T-cell (primary cell): ENCODE measurements at places on chromosomes 7 and 10. TPM values are rescaled to one million over a fixed set of nuclear protein-coding genes. Genes with fewer than 3 reads are reported as not detected.

The THSD7A gene
- total RNA-seq = not detected

The GIMAP4 gene
- total RNA-seq = 341 TPM

The GRID1 gene
- 0.68 TPM for total RNA-seq

The RADIL gene
- 0.30 TPM for total RNA-seq

The TACR2 gene
- total RNA-seq = not detected

The COL26A1 gene
- 0.09 TPM for total RNA-seq

- H3K36me3 ChIP-seq = no peaks in the 10 kb centered on the region
- H3K4me3 ChIP-seq = no peak overlapping the region
- no peak overlapping the region for H3K27ac ChIP-seq
- no peaks in the 10 kb centered on the region for H3K4me1 ChIP-seq
- DNase-seq = no peak
Observed at GRCh38 chr10:58641095-58641531, 128.4 kb downstream of the BICC1 start.

DNA sequence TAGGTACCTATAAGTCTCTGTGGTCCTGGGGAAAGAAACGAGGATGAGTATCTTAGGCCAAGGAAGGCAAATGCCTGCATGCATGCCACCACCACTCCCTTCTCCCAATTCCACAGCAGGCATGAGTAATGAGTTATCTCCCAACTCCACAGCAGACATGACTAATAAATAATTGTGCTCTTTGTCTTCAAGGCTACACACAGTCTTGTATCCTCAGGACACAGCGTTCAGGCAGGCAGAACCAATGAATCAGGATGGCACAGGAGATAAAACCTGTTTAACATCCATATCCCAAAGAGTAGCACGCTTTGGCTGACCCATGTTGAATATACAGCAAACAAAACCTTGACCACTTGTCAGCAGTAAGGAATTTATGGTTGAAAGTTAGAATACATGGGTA lies 229.7 kb upstream of the NFE2L3 start:
- H3K27me3 ChIP-seq = no peaks in the 10 kb centered on the region
- no peaks in the 10 kb centered on the region for H3K36me3 ChIP-seq
- no peak overlapping the region for H3K4me3 ChIP-seq

DNA sequence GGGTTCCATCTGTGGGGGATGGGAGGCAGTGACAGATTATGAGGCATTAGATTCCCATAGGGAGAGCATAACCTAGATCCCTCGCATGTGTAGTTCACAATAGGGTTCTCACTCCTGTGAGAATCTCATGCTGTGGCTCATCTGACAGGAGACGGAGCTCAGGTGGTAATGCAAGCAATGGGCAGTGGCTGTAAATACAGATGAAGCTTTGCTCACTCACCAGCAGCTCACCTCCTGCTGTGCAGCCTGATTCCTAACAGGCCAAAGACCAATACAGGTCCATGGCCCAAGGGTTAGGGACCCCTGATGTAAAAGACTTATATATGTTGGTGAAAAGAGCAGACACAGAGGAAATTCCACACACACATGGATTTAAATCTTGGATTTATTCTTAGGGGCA lies 370.2 kb downstream of the NRG3 start:
- H3K27me3 ChIP-seq = no peaks in the 10 kb centered on the region
- no peak for DNase-seq
- no peak overlapping the region for H3K4me3 ChIP-seq
- H3K27ac ChIP-seq = no peak overlapping the region
- H3K36me3 ChIP-seq = no peaks in the 10 kb centered on the region

GRCh38 chr7:47480576-47481538 lies 101.1 kb downstream of the TNS3 start:
- no peaks in the 10 kb centered on the region for H3K27me3 ChIP-seq
- no peak overlapping the region for H3K4me3 ChIP-seq
- DNase-seq = no peak
- H3K36me3 ChIP-seq = no peaks in the 10 kb centered on the region
- H3K27ac ChIP-seq = no peak overlapping the region
- H3K4me1 ChIP-seq = no peaks in the 10 kb centered on the region

DNA sequence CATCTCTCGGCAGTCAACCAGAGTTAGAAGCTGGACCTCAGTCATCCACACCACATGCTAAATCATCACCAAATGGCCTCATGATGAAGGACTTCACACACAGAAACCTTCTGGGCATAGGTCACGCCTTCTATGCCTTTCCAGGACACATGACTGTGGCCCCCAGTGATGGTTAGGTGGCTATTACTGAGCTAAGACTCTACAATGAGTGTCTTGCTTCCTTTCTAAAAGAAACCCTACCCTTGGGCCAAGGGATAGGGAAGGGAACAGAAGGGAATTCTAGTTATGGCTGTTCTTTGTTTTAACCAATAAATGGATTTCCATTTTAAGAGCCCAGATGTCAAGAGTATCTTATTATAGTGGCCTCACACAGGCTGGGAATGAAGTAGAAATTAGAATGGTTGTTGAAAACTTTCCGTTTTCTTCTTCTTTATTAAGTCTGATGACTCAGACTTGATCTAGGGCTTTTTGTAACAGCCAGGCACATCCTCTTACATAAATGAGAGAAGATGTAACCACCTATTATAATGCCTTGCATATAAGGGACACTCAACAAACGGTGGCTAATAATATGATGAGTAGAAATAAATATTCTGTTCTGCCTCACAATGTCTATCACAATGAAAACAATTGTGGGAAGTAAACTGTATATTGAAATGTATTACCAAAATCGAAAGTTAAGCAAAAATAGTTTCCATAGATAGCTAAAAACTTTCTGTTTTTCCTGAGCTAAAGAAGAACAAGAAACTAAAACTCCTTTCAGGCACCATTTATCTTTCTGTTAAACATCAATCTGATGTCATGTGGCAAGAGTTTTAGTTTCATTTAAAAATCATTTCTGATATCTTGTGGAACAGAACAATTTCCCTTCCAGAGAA lies 62.5 kb upstream of the TOMM7 start:
- H3K4me1 ChIP-seq = peaks cover 5% of the 10 kb centered on the region
- no peaks in the 10 kb centered on the region for H3K27me3 ChIP-seq
- no peak overlapping the region for H3K4me3 ChIP-seq
- H3K27ac ChIP-seq = no peak overlapping the region

GRCh38 chr10:4334015-4334414 lies 492.0 kb upstream of the AKR1E2 start:
- DNase-seq = no peak
- no peaks in the 10 kb centered on the region for H3K36me3 ChIP-seq
- no peak overlapping the region for H3K4me3 ChIP-seq
- H3K27ac ChIP-seq = peak overlapping the region; percentile 3
- no peaks in the 10 kb centered on the region for H3K27me3 ChIP-seq

- no peaks in the 10 kb centered on the region for H3K4me1 ChIP-seq
- no peak overlapping the region for H3K27ac ChIP-seq
- H3K27me3 ChIP-seq = no peaks in the 10 kb centered on the region
- no peak overlapping the region for H3K4me3 ChIP-seq
- no peaks in the 10 kb centered on the region for H3K36me3 ChIP-seq
Observed at GRCh38 chr10:117391436-117392205, 16.4 kb upstream of the PDZD8 start.

DNA sequence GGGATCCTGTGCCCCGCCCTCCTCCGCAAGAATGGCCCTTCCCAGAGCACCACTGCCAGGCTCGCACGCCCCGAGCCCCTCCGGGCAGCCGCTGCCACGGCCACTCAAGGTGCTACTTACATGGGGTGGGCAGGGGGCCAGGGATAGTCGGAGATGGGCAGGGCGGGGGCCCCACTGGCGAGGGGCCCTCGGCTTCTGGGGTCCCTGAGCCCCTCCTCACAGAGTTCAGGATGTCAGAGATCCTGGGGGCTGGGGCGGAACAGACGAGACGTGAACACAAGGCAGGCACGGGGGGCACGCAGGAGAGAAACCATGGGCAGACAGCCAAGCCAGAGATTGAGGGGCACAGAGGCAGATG lies 25.6 kb downstream of the YKT6 start:
- no peaks in the 10 kb centered on the region for H3K36me3 ChIP-seq
- no peak overlapping the region for H3K27ac ChIP-seq
- no peaks in the 10 kb centered on the region for H3K4me1 ChIP-seq
- H3K27me3 ChIP-seq = no peaks in the 10 kb centered on the region
- DNase-seq = no peak
- H3K4me3 ChIP-seq = no peak overlapping the region

DNA sequence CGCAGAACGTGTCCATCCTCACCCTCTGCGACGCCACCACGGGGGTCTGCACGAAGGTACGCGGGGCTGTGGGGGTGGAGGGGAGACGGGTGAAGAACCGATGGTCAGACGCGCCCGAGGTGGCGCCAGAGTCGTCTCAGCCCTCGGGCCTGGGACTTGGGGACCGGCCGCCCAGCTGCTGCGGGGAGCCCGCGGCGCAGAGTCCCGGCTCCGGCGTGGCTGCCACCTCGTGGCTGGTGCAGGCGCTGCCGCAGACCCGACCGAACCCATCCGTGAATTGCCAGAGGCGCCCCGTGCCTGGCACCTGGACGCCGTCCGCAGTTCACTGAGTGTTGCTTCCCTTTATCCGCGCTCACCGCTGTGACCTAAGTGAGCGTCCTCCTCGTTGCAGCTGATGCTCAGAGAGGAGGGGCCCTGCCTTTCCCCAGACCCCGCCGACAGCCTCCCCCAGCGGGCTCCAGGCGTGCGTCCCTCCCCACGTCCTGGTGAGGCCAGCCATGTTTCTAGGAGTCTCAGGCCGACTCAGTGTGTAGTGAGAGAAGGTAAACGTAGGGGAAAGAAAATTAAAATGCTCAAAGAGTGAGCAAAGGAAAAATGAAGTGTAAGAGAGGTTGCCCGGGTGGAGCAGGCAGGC lies 208.7 kb downstream of the PAXIP1 start:
- H3K27ac ChIP-seq = no peak overlapping the region
- no peak overlapping the region for H3K4me3 ChIP-seq
- H3K4me1 ChIP-seq = no peaks in the 10 kb centered on the region
- H3K36me3 ChIP-seq = no peaks in the 10 kb centered on the region
- DNase-seq = no peak

- no peaks in the 10 kb centered on the region for H3K36me3 ChIP-seq
- no peak for DNase-seq
- H3K4me1 ChIP-seq = no peaks in the 10 kb centered on the region
- H3K4me3 ChIP-seq = no peak overlapping the region
- H3K27me3 ChIP-seq = no peaks in the 10 kb centered on the region
Observed at GRCh38 chr10:109956454-109957091, 33.3 kb upstream of the XPNPEP1 start.

DNA sequence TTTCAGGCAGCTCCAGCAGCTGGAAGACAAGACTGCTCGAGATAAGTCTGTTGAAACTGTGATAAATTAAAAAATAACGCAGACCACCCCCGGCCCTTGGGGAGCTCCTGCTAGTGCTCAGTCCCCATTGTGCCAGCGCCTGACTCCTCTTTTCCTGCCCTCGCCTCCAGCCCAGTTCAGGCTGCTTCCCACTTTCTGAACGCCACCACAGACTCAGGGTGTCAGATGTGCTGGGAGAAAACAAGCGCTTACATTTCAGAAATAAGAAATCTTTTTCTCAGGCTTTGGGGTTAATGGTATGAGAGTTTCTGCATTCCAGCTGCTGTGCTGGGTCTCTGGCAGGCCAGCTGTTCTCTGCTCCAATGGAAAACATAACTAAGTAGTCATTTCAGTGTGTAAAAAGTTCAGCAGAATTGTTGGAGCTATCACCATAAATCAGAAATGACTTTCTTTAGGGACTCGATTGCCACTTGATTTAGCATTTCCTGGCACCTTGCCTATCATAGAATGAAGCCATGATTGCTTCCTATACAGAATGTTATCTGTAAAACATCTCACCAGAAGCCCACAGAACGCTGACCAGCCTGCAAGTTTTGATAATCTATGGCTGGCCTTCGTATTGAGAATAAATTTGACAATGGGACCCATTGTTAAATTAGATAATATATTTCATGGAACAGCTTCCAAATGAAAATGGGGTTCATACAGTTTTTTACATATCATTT lies 257.0 kb upstream of the ZNF32 start:
- no peak for DNase-seq
- H3K27ac ChIP-seq = no peak overlapping the region
- no peaks in the 10 kb centered on the region for H3K36me3 ChIP-seq
- no peaks in the 10 kb centered on the region for H3K4me1 ChIP-seq
- no peak overlapping the region for H3K4me3 ChIP-seq
- peaks cover 2% of the 10 kb centered on the region for H3K27me3 ChIP-seq

- H3K27me3 ChIP-seq = no peaks in the 10 kb centered on the region
- H3K27ac ChIP-seq = no peak overlapping the region
- H3K4me3 ChIP-seq = no peak overlapping the region
- no peak for DNase-seq
- H3K36me3 ChIP-seq = no peaks in the 10 kb centered on the region
Observed at GRCh38 chr10:123069246-123069986, 60.6 kb downstream of the ACADSB start.

DNA sequence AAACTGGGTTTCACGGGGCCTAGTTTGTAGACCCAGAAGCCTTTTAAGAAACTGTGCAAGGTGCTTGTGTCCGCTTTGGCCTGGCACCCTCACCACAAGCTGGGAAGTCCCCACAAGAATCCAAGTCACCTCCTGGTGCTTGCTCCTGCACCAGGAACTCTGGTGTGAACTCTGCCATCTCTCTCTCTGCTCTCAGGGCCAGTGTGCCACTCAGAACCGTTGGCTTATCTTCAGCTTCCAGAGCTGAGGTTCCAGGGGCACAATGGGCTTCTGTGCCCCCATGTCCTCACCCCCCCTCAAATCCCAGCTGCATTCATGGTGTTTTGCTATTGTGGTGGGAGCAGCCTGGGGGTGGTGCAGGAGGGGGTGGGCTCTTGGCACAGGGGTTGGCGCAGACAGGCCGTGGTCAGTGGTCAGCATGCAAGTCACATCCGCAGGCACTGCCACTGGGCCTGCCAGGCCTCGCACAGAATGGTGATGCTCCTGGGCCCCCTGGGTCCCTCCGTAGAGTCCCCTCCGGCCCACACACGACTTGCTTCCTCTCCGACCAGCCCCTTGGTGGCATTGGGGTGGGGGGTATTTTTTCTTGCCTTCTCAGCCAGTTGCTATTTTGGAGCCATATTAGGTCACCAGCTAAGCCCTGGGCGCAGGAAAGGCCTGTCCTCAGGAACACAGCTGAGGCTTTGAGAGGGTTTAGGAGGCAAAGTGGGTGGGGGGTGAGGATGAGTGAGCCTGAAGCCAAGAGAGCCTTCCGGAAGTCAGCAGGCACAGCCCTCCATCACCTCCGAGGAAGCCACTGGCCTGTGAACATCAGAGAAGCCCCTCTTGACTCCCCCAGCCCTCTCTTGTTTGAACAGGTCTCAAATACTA lies 3.0 kb downstream of the ZCCHC24 start:
- H3K4me1 ChIP-seq = peaks cover 13% of the 10 kb centered on the region
- no peak overlapping the region for H3K27ac ChIP-seq
- peaks cover 12% of the 10 kb centered on the region for H3K27me3 ChIP-seq
- no peaks in the 10 kb centered on the region for H3K36me3 ChIP-seq

GRCh38 chr10:90313576-90314325 lies 544.1 kb downstream of the HTR7 start:
- H3K27me3 ChIP-seq = no peaks in the 10 kb centered on the region
- H3K36me3 ChIP-seq = no peaks in the 10 kb centered on the region
- H3K4me3 ChIP-seq = no peak overlapping the region
- no peak overlapping the region for H3K27ac ChIP-seq
- DNase-seq = no peak
- H3K4me1 ChIP-seq = no peaks in the 10 kb centered on the region

- DNase-seq = no peak
- H3K4me3 ChIP-seq = no peak overlapping the region
- H3K27ac ChIP-seq = no peak overlapping the region
Observed at GRCh38 chr7:12821746-12822145, 134.3 kb downstream of the ARL4A start.

GRCh38 chr7:111339006-111339405 lies 223.3 kb downstream of the IMMP2L start:
- H3K4me3 ChIP-seq = no peak overlapping the region
- H3K4me1 ChIP-seq = no peaks in the 10 kb centered on the region
- no peaks in the 10 kb centered on the region for H3K27me3 ChIP-seq
- DNase-seq = no peak
- H3K27ac ChIP-seq = no peak overlapping the region
